ENCODE measurements at places on chromosomes 12 and 14. TPM values are rescaled to one million over a fixed set of nuclear protein-coding genes. Genes with fewer than 3 reads are reported as not detected.

Gene DLGAP5
- polyA plus RNA-seq, result 25.3 TPM

Gene MYF5
- polyA plus RNA-seq, result not detected

Gene PIWIL1
- polyA plus RNA-seq, result 0.31 TPM

Gene BDKRB2
- polyA plus RNA-seq, result 3.0 TPM

Gene RNASE3
- polyA plus RNA-seq, result 0.52 TPM

Gene SLC10A1
- 0.19 TPM for polyA plus RNA-seq

Gene CD9
- 164 TPM for polyA plus RNA-seq

Gene SYT1
- 17.3 TPM for polyA plus RNA-seq

Gene TEAD4
- polyA plus RNA-seq, result 22.9 TPM

Gene CLMN
- polyA plus RNA-seq, result 41.5 TPM

Gene LIN7A
- 22.4 TPM for polyA plus RNA-seq

Gene MANSC4
- 0.89 TPM for polyA plus RNA-seq

Gene TMEM30B
- polyA plus RNA-seq, result 11.0 TPM

Gene MARCHF9
- 24.1 TPM for polyA plus RNA-seq

Gene RASAL1
- polyA plus RNA-seq, result 9.9 TPM

Gene PPFIA2
- polyA plus RNA-seq, result 8.3 TPM

Gene UBC
- polyA plus RNA-seq, result 1,219 TPM

Gene IL31
- not detected for polyA plus RNA-seq

Gene SETD1B
- 17.9 TPM for polyA plus RNA-seq

Gene PCK2
- 41.7 TPM for polyA plus RNA-seq

Gene EFS
- 55.6 TPM for polyA plus RNA-seq

Gene P2RX2
- 1.6 TPM for polyA plus RNA-seq

Gene HOXC4
- polyA plus RNA-seq, result 46.7 TPM

Gene MORN3
- 2.5 TPM for polyA plus RNA-seq

Gene LPAR5
- 1.1 TPM for polyA plus RNA-seq

Gene TEX52
- polyA plus RNA-seq, result 2.2 TPM

Gene ANKRD33
- polyA plus RNA-seq, result 0.14 TPM

Gene LMNTD1
- polyA plus RNA-seq, result not detected

Gene KRT82
- not detected for polyA plus RNA-seq

Gene FAM186B
- 3.9 TPM for polyA plus RNA-seq

Gene CD163L1
- polyA plus RNA-seq, result 2.3 TPM

Gene KRT6C
- not detected for polyA plus RNA-seq

Gene SLC17A8
- polyA plus RNA-seq, result 0.25 TPM

Gene NYNRIN
- polyA plus RNA-seq, result 44.1 TPM

Gene OLR1
- 1.3 TPM for polyA plus RNA-seq

Gene IRF9
- polyA plus RNA-seq, result 68.9 TPM

Gene PRKD1
- 34.4 TPM for polyA plus RNA-seq

Gene CCER1
- polyA plus RNA-seq, result not detected

Gene FOXA1
- 4.5 TPM for polyA plus RNA-seq

Gene CCDC175
- polyA plus RNA-seq, result 0.57 TPM

Gene DPY19L2
- 87.0 TPM for polyA plus RNA-seq

Gene STYK1
- polyA plus RNA-seq, result 1.8 TPM

Gene RNASE7
- polyA plus RNA-seq, result 0.31 TPM

Gene VASH1
- 36.7 TPM for polyA plus RNA-seq

Gene PLEKHH1
- polyA plus RNA-seq, result 39.1 TPM

Gene BRAP
- polyA plus RNA-seq, result 18.2 TPM

Gene CACNA2D4
- polyA plus RNA-seq, result 2.0 TPM

Data from renal pelvis (tissue), 12 donors.